ENCODE measurements at places on chromosomes 5 and 9. TPM values are rescaled to one million over a fixed set of nuclear protein-coding genes. Genes with fewer than 3 reads are reported as not detected.

- no peak for DNase-seq
These were observed 16.8 kb upstream of the FAM174A start for GRCh38 chr5:100518377-100518776.

- no peak for DNase-seq
These were observed 2.8 kb downstream of the NIPSNAP3A start for GRCh38 chr9:104750185-104750767.

- DNase-seq: no peak
These were observed 67.9 kb upstream of the CHSY3 start for GRCh38 chr5:129836321-129836720.

- no peak for DNase-seq
These were observed 43.7 kb downstream of the STK10 start for GRCh38 chr5:172144291-172144815.

- no peak for DNase-seq
These were observed 37.1 kb upstream of the C6 start for GRCh38 chr5:41250351-41250987.

DNA sequence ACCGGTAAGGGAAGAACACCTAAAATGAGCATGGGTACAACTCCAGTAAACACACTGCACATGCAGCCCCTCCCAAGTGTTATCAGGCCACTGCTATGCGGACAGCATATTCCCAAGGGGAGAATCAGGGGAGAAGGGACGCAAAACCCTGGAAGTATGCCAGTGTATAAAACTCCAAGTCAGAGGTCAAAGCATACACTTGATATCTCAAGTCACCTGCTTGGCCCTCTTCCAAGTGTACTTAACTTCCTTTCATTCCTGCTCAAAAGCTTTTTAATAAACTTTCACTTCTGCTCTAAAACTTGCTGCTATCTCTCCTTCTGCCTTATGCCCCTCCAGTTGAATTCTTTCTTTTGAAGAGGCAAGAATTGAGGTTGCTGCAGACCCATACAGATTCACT is 408.1 kb downstream of the HTR1A start:
- DNase-seq: no peak

DNA sequence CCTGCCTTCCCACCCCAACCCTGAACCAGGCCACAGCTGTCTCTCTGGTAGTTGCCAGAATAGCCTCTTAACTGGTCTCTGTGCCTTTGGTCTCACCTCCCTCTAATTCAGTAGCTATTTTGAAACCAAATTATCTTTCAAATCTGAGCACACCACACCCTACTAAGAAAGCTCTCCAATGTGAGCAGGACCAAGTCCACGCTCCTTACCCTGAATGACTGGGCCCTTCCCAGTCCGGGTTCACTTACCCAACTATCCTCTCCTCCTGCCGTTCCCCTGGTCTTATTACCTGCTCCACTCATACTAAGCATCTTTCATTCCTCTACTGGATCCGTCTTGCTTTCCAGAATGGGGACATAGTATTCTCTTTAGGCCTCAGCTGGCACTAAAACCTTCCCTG is 16.8 kb downstream of the ANKH start:
- no peak for DNase-seq

- no peak for DNase-seq
These were observed 7.2 kb downstream of the AQP3 start for GRCh38 chr9:33440204-33440603.

DNA sequence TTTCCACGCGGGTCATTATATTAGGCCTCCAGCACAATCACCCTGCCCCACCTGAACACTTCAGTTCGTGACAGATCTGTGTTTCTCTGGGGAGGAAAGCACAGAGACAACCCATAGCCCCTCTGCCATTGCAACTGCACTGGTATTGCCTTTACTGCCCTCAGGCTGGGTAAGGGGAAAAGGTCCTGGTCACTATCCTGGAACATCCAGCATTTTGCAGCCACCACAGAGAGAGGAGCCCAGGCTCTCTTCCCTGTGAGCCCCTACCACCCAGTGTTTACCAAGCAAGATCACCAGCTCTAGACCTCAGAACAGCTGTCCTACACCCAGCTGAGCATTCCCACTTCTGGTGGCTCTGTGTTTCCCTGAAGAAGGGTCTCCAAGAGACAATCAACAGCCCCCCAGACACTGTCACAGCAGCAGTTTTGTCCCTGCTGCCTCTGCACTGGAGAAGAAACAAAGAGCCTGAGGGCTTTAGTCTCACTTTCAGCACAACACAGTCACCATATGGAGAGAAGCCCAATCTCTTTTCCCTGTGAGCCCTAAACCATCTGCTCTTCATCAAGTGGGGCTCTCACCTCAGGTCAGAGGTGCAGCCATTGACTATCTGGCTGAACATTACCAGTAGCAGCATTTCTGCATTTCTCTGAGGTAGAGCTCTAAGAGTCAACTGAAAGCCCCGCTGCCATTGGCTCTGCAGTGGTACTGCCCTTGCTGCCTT is 655.2 kb upstream of the FAM174A start:
- no peak for DNase-seq

- no peak for DNase-seq
These were observed 87.9 kb downstream of the PRDM6 start for GRCh38 chr5:123176938-123177275.

DNA sequence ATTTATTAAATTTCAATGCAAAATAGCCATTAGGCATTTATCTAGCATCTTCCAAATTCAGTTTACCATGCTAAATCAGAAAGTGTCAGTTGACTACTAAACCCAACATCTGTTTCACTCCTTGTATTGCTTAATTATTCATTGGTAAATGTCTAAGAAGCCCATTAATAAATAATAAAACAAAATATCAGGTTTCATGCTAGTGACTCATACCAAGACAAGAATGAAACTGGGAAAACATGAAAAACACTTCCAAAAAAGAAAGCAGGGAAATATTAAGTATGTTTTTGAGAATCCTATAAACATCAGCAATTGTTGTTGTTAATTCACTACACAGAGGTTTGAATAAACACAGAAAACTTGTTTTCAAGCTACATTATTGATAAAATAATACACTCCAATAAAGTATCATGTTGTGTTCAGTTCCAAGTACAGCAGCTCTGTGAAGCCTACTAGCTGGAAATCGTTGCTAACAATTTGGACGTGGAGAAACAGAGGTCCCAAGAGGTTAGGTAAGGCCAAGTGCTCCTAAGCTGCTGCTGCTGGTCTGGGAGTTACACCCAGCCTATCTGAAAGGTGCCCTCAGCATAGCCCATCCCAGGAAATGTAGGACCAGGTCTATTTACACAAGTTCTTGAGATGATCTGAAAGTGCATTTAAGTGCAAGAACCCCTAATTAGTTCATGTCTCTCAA is 78.8 kb downstream of the GNAQ start:
- DNase-seq: no peak

DNA sequence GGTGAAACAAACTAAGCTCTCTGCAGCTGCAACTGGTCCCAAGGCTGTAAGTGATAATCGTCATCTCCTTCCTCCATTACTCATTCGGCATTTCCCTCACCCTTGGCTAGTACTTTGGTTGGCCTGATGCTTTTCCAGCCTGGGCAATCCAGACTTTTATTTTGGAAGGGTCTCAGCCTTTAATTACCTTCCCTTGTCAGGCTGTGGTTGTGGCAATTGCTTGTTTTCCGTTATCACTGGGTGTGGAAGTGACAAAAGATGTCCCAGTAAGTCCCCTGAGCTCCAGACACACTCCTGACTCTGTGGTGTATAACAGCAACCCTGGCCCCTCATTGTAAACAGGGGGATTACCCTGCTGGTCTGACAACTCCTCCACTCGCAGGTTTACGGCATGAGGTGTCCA is 6.3 kb upstream of the FAF2 start:
- DNase-seq: no peak

The IL4 gene
- not detected for polyA plus RNA-seq

The CNTNAP3B gene
- polyA plus RNA-seq: 14.0 TPM

Data from urinary bladder (tissue), 4 donors.